H1 (cell line): ENCODE measurements at places on chromosomes 7 and 10. TPM values are rescaled to one million over a fixed set of nuclear protein-coding genes. Genes with fewer than 3 reads are reported as not detected.

DNA sequence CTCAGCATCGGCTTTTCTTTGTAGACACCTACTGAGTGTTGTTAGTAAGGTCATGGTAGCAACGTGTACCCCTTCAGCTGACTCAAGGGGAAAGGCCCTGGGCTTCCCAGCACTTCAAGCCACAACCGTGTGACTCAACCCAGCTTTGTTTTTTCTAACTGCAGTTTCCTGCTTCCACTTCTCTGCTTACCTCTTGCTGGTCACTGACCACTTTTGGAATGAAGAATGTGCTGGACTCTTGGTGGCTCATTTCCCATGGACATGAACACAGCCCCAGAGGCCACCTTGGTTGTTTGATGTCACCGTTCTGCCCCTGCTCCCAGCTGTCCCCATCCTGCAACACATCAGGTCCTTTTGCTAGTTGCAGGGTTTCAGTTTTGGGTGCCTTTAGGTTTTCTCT lies 69.5 kb upstream of the ZNF438 start:
- DNase-seq, result no peak

DNA sequence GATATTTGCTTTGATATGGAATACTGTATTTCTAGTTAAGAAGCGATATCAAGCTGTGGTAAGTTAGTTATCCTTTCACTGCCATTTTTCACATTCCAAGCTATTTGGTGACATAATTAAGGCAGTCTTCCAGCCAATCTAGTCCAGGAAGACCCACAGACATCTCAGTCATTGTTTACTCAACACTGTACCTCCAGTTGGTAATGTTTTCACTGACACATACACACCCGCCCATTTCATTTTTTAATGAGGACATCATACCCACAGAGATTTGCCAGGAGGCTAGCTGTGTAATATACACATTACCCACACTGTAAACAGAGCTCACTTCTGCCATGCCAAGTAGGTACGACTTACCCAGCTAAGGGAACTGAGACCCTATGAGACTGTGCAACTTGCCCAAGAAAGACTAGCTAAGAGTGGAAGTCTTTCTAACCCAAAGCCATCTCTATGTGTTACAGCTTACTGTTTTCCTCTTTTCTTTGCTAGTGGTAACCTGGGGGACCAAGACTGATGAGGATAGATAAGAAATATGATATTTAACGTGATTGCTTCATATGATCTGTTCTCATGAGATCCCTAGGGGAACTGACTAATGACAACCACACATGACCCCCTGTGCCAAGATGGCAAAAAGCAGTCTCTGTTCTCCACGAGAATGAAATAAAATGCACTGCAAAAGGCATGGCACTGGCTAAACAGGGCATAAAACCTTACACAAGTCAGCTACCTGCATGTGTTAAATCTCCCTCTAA lies 179.0 kb downstream of the DGKI start:
- no peak for DNase-seq

Gene SPAG6
- 0.34 TPM in 1 of 2 replicates, not detected in the other for total RNA-seq

Gene CYP2C19
- total RNA-seq, result not detected in 2 replicates

GRCh38 chr7:43594020-43594419 lies 11.1 kb downstream of the STK17A start:
- no peak for DNase-seq

- DNase-seq, result no peak
Observed at GRCh38 chr7:104160375-104160774, 47.4 kb downstream of the ORC5 start.

GRCh38 chr10:70284542-70285475 lies 1.0 kb upstream of the NPFFR1 start:
- DNase-seq, result no peak

DNA sequence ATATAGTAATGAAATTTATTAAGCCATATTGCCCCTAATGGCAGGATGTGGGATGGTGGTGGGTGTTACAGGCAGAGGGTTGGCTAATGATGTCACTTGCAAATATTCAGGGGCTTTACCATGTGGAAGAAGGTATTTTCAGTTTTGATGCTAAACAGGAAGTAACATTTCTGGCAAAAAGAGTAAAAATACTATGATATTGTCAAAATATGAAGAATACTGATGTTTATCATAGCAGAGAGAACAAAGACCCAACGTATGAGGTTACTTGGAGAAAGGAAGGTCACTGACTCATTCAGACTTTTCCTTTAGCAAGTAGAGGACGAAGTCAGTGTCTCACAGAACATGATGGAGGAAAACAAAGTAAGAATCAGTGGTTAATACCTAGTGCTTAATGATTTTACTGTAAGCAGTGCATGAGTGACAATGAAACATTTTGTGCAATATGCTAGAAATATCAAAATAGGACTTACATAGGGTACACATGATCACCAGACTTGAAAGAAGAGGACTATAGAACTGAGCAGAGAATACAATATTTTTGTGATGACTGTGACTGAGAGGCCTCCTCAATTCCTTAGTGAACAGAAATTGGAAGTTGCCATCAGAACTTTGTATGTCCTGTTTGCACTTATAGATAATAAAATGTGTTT lies 89.7 kb upstream of the STEAP4 start:
- no peak for DNase-seq

Gene GPR15LG
- not detected in 2 replicates for total RNA-seq

- DNase-seq, result no peak
Observed at GRCh38 chr10:5545778-5546710, 21.3 kb downstream of the CALML3 start.

- no peak for DNase-seq
Observed at GRCh38 chr10:71538608-71539260, 142.0 kb downstream of the CDH23 start.

GRCh38 chr10:7311218-7311849 lies 99.5 kb downstream of the SFMBT2 start:
- no peak for DNase-seq

Gene PTN
- 27.8 and 28.6 TPM in 2 replicates for total RNA-seq

Gene ERVW-1
- total RNA-seq, result not detected in 2 replicates
